Cerebellar cortex (tissue), 1 donor: ENCODE measurements at places on chromosomes 3 and 15.
A peak's percentile ranks its signal among the peaks of the same experiment; 100 is the strongest.

GRCh38 chr3:106317141-106318055 is 448.6 kb upstream of the CBLB start:
- DNase-seq: no peak

DNA sequence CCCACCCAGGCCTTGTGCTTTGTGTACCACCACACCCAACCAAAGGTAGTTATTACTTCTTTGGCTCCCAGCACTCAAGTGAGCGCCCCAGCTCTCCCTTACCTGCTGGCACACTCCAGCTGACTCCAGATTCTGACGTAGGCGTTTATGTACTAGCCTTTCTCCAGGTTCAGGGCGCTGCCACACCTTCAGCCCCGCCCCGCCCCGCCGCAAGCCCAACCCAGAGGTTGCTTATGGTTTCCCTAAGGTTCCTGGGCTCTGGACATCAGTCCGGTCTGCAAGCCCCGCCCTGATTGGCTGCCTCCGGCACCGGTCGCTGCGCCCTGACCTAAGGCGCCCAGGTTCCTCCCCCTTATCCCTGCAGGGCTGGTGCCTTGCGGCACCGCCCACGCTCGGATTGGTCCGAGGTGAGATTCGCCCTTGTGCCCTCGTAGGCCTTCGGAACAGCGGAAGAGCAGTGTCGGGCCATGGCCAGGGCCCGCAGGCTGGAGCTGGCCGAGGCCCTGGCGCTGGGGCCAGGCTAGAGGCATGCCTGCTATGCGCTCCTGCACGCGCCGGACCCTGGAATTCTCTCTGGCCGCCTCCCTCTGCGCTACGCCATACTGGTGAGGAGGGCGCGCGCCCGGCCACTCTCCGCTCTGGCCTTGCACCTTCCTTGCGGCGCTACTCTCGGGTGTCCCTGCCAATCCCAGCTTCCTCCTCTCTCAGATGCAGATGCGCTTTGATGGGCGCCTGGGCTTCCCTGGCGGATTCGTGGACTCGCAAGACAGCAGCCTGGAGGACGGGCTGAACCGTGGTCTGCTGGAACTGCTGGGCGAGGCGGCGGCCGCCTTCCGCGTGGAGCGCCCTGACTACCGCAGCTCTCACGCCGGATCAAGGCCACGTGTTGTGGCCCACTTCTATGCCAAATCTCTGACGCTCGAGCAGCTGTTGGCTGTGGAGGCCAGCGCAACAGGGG is 19.8 kb upstream of the NUDT16 start:
- DNase-seq: peak; percentile 70

DNA sequence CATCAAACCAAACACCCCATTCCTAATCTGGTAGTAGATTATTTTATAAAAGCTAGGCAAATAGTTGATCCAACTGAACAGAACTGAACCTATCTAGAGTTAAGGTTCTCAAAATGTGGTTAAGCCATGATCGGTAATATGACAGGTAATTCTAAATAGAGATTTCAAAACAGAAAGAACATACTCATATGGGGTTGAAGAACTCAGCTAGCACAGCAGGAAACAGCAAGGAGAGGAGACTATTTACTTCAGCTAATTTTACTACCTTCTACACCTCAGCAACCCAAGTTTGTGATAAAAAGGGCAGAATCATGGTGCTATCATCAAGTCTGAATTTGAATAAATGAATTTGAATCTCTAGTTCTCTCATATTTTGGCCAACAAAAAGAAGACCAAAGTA is 11.8 kb downstream of the CD47 start:
- no peak for DNase-seq

GRCh38 chr15:69523010-69524001 is 70.7 kb downstream of the RPLP1 start:
- peak; percentile 70 for DNase-seq

DNA sequence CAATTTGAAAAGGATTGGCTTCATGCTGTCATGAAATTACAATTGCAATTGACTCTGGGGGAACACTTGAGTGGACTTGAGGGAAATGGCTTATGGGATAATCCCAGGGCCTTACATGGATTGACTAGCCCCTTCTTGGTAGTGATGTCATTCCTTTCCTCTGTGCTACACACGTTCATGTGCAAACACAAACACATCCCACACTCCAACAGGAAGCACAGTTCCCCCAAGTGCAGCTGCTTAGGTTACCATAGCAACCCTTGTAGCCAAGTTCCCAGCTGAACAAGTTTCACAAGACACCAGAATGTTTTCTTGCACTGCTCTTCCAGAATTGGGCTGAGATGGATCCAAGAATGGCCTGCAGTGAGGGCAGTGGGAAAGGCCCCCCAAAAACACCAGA is 217.0 kb downstream of the ZNF621 start:
- DNase-seq: no peak

- DNase-seq: no peak
These were observed 20.8 kb downstream of the AKAP13 start for GRCh38 chr15:85401108-85401774.

DNA sequence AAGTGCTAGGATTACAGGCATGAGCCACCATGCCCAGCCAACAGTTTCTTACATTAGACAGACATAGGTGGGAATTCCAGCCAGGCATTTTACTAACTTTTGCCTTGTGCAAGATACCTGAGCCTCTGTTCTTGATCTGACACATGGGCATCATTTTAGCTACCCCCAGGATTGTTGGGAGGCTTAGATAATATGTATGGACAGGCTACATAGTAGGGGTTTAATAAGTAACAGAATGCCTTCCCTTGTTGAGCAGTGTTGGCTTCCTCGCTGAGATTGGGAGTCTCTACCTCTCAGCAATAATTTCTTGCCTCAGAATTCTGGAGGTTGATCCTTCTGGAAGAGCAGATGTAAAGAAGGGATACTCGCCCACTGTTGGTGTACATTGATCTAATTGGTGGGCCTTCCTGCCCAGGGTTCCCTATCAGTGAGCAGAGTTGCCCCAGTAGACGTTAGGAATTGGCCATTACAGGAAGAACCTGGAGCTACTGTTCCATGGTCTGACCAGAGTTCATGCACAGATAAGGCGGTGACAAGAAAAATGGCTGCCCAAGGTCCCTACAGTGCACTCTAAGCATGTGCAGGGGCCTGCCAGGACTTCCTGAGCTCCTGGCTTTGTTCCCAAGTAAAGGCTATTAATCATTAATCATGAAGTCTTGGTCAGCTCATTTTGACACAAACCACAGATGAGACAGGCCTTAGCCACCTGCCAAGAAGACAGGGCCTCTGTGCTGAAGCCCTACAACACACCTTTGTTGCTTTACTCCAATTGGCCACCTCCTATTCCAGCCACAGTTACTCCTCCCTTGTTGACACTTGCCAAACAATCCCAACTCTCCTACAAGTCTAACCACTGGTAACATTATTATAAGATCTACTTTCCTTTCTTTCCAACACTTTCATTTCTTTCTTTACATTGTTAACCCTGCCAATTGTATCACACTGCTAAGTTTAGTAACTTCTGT is 5.0 kb upstream of the IL17RE start:
- DNase-seq: no peak

- no peak for DNase-seq
These were observed 22.8 kb downstream of the DUOX2 start for GRCh38 chr15:45091161-45091560.

- DNase-seq: no peak
These were observed 119.5 kb downstream of the TMEM108 start for GRCh38 chr3:133157716-133158115.

- DNase-seq: no peak
These were observed 16.1 kb downstream of the LYSMD2 start for GRCh38 chr15:51721199-51721960.

DNA sequence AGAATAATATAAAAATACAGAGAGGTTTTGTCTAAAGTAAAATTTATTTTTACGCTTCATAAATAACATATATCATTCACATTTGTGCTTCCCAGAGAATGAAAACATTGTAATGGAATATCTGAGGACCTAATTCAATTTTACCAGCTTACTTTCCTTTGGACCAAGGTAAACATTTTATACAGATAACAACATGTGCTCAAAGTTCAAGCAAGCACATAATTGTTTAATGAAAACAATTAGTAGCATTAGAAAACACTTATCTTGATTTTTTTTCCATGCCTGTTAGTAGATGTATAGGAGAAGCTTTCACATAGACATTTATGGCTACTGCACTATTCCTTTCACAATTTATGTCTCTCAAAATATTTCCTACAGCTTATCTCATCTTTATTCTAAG is 400.0 kb downstream of the ZIC1 start:
- no peak for DNase-seq

DNA sequence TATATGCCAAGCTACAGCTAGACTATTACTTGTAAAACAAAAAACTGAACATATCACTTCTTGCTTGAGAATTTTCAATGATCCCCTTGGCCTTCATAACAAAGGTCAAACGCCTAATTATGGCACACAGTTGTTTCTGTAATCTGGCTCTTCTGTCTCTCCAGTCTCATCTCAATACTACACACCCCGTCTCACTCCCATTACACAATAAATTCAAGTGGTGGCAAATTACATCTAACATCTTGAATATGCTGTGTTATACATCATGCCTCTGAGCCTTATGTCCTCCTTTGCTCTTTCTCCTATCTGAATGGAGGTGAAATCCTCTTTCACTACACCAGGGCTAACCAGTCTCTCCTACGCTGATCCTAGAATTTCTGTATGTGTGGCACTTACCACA is 140.4 kb downstream of the TBL1XR1 start:
- DNase-seq: no peak

- DNase-seq: no peak
These were observed 8.5 kb upstream of the FANCD2 start for GRCh38 chr3:10017636-10018292.

GRCh38 chr3:94379264-94379663 is 316.4 kb downstream of the NSUN3 start:
- no peak for DNase-seq

DNA sequence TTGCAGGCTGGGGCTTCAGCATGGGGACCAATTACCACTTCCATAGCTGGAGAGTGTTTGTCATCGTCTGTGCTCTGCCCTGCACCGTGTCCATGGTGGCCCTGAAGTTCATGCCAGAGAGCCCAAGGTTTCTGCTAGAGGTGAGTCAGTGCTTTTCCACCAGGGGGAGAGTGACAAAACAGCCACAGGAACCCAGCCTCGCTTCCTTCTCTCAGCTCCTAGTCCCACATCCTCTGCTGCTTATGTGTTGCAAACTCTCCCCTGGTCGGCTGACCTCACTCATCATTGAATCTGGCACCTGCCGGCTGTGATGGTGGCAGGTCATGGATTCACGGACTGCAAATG is 158.3 kb downstream of the SV2B start:
- DNase-seq: peak; percentile 41

DNA sequence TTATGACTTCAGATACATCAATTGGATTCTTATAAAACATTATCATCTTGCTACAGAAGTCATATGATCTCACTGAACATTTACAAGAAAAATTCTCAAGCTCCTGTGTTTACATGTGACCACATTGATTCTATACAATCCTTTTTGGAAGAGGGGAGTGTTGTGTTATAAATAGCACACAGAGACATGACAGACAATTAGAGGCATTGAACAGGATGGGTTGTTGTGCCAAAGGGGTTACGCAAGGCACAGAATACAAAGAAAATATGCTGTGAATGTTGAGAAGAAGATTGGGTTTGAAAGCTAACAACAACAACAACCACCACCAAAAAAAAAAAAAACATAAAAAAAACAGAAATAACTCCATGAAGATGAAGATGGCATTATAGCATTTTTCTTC is 32.5 kb upstream of the TBL1XR1 start:
- DNase-seq: no peak

DNA sequence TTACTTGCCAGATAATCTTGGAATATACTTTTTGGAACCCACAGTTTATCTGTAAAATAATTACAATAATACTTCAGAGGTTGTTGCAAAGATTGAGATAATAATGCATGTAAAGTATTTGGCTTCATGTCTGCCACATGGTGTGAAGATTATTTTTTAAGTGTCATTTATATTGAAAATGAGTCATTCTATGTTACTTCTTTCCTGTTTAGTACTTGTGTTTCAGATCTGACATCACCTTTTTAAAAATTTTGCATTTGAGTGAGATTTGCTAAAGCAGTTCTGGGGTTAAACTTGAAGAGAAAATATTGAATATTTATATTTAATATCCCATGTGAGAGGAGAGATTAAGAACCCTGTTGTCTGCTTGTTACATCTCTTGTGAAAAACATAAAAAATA is 31.2 kb downstream of the IQGAP1 start:
- DNase-seq: no peak

- peak; percentile 45 for DNase-seq
These were observed 68.1 kb downstream of the SLC6A1 start for GRCh38 chr3:11060500-11061251.

DNA sequence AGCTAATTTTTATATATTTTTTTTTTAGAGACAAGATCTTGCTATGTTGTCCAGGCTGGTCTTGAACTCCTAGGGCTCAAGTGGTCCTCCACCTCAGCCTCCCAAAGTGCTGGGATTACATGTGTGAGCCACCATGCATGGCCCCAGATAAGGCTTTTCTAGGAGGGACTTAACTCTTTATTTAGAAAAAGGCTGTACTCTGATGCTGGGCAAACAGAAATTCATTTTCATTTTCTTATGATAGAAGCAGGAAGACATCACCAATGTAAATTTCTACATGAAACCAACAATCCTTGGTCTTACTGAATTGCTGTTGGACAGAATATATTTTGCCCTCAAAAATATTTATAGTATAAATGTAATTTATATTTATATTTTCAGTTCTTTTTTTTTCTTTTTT is 9.6 kb downstream of the NIPA1 start:
- no peak for DNase-seq

- DNase-seq: peak; percentile 7
These were observed 76.0 kb downstream of the PTPRG start for GRCh38 chr3:61637088-61638051.

GRCh38 chr15:82648257-82649103 is 1.3 kb upstream of the CPEB1 start:
- DNase-seq: no peak

GRCh38 chr3:9430733-9431132 is 33.3 kb downstream of the SETD5 start:
- DNase-seq: no peak

DNA sequence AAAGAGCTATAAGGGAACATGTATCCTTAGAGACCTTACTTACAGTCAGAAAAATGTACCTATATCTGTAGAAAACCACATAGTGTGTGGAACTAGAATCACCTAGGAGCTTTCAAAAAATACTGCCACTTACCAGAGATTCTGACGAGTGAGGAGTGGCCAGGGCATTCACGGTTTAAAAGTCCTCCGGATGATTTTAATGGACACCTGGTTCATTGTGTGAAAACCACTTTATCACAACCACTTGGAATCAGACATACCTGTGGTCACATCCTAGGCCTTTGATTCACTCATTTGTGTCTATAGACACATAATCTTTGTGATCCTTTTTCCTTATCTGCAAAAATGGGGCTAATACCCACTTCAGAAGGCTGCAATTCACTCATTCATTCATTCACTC is 159.8 kb downstream of the MBNL1 start:
- DNase-seq: no peak

- DNase-seq: no peak
These were observed 180.8 kb downstream of the MEGF11 start for GRCh38 chr15:66072616-66073361.
